ENCODE measurements at places on chromosomes 4 and X. TPM values are rescaled to one million over a fixed set of nuclear protein-coding genes. Genes with fewer than 3 reads are reported as not detected.
A peak's percentile ranks its signal among the peaks of the same experiment; 100 is the strongest.

Gene BMX
- not detected for total RNA-seq

Gene SAP30
- total RNA-seq: 42.7 TPM

- no peak for DNase-seq
Measured at GRCh38 chr4:110041735-110042134, 129.1 kb downstream of the EGF start.

DNA sequence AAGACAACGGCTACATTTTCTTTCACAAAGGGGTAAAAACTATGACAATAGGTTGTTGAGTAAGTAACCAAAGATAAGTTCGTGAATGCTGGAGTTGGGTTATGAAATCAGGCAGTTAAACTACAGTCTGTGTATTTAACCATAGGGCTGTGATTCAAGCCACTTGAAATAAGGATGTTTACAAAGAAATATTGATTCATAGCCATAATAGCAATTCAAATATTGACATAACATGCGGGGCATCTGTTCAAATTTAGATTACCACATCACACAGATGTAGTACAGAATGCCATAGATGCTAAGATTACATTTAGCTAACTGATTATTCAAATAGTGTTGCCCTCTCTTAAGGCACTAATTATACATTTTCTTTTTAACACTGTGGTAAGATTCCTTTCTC lies 364.1 kb downstream of the FSTL5 start:
- DNase-seq: no peak

- DNase-seq: no peak
Measured at GRCh38 chr4:88029556-88029955, 22.1 kb downstream of the PKD2 start.

- no peak for DNase-seq
Measured at GRCh38 chr4:545612-546011, 30.5 kb downstream of the TMEM271 start.

DNA sequence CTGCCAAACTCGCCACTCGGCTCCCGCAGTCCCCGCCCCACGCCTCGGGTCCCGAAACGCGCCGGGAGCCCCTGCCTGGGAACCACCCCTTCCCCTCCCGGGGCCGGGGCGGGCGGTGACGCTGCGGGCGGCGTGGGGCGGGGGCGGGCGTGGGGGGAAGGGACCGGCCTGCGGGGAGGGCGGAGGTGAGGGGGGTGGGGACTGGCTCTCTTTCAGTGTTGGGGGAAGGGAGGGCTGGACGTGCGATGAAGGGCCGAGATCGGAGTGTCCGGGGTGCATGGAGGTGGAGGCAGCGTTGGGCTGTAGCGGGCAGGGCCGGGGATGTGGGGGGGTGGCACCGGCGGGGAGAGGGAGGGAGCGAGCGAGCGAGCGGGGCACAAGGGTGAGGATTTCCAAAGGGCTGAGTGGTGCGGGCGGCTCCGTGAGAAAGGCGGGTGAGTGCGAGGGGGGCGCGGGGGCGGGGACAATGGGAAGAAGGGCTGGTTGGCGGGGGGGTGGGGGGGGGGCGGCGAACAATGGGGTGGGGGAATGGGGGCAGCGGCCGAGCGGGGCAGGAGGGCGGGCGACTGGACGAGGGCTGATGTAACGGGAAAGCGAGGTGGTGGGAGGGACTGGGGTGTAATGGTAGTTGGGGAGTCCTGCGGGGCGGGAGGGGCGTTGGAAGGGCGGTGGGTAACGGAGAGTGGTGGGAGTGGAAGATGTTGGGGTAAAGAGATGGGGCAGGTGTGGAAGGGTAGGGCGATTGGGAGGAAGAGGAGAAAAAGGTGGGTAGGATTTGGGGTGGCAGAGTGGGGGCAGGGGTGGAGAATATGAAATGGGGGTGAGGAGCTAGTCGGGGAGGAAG lies 578 bp downstream of the DCUN1D4 start:
- DNase-seq: peak; percentile 49

- peak; percentile 61 for DNase-seq
Measured at GRCh38 chr4:137531168-137531985, 917 bp downstream of the PCDH18 start.

GRCh38 chr4:43855283-43855682 lies 593.3 kb downstream of the KCTD8 start:
- no peak for DNase-seq

- peak; percentile 72 for DNase-seq
Measured at GRCh38 chr4:150510176-150510865, 71.6 kb upstream of the MAB21L2 start.

- no peak for DNase-seq
Measured at GRCh38 chrX:100477467-100477866, 67.4 kb upstream of the PCDH19 start.

DNA sequence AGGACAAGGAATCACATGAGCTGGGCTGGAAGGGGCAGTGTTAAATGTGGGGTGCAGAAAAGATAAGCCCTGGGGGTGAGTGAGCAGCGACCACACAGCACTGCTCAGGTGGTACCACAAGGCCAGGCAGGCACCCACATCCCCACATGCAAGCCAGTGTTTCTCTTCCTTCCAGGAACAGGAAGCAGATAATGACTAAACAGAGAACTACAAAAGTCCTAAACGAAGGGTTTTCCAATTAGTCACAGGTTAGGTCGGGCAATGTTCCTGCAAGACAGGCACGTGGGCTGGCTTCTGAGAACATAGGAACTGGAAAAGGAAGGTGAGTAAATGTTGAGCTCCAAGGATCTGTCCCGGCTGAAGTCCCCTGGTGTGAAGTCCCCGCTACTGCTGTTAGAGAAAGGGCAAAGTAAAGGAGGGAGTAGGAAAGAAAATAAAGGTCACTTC lies 19.5 kb downstream of the RELL1 start:
- peak; percentile 89 for DNase-seq

DNA sequence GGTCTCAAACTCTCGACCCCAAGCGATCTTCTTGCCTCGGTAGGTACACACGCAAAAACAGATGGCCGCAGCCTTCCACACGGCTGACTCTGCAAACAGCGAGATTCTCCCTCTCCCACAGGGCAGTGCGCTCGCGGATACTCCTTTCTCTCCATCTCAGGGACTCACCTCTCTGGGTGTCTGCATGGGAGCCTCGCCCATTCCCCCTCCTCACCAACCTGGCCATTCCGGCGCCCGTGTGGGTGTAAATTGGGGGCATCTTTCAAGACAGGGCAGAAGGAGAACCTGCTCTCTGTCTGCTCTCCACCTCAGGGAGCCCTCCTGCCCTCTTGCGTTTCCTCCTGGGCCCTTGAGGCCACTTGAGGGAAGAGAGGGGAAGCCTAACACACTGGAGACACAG lies 4.4 kb downstream of the CTAG2 start:
- no peak for DNase-seq

- DNase-seq: no peak
Measured at GRCh38 chr4:184444215-184444952, 30.0 kb downstream of the IRF2 start.

All from LHCN-M2 (cell line).